ENCODE measurements at places on chromosomes 3 and 15.

DNA sequence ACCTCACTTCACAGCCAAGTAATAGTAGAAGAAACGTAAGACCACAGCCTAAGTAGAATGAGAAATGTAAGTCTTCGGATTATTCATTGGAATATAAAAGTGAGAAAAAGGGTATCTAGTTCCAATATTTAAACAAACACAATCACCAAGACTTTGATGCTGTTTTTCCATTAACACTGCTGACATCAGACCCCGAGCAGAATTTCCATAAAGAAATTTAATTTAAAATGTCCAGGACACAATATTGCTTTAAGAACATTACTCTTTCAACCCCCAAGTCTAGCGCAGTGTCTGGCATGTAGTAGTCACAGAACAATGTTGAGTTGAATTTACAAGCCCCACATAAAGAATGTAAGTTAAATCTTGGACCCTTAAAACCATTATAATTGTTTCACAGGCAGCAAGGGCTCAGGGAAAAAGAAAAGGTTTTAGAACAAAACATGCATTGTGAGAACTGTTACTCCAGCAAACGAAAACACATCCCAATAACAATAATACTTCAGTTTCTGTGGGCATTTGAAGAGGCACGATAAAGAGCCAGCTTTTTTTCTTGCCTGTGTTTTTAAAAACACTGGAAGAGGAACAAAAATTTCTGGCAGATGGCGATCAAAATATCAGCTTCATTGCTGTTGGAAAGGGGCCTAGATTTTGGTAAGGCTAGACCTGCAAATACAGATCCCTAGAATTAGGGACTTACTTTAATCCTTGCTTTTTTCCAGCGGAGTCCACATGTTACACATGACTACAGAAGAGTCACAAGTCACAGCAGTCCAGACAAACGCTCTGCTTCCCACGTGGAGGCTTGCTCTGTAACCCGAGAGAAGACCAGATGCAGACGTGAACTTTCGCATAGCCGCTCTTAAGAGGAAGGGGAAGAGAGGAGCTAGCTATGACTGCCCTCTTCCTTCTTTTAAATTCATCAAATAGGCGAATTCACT, 77.9 kb upstream of the IGSF10 start:
- no peak for DNase-seq

GRCh38 chr15:95834028-95834804, 496.3 kb upstream of the NR2F2 start:
- no peak for DNase-seq

DNA sequence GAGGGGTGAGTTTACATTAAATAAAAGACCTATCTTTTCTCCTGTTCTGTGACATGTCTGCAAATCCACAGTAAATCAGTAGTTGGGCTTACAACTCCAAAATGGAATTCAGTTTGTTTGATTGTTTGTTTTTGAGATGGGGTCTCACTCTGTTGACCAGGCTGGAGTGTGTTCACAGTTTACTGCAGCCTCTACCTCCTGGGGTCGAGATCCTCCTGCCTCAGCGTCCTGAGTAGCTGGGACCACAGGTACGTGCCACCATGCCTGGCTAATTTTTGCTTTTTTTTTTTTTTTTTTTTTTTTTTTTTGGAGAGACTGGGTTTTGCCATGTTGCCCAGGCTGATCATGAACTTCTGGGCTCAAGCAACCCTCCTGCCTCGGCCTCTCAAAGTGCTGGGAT, 63.5 kb upstream of the ADPGK start:
- no peak for DNase-seq

GRCh38 chr3:158105710-158106253, 438 bp downstream of the SHOX2 start:
- no peak for DNase-seq

DNA sequence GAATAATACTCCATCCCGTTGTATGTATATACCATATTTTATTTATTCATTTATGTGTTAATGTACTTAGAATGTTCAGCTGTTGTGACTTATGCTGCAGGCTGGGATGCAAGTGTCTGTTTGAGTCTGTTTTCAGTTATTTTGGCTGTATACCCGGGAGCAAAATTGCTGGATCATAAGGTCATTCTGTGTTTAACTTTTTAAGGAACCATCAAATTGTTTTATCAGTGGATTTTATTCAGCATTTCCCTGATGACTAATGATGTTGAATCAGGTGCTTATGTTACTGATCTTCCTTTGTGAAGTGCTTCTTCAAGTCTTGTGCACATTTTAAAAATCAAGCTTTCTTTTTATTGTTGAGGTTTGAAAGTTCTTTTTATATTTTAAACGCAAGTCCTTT, 118.1 kb downstream of the SLC25A26 start:
- DNase-seq = no peak

GRCh38 chr3:154540950-154541604, 111.1 kb upstream of the GPR149 start:
- no peak for DNase-seq

DNA sequence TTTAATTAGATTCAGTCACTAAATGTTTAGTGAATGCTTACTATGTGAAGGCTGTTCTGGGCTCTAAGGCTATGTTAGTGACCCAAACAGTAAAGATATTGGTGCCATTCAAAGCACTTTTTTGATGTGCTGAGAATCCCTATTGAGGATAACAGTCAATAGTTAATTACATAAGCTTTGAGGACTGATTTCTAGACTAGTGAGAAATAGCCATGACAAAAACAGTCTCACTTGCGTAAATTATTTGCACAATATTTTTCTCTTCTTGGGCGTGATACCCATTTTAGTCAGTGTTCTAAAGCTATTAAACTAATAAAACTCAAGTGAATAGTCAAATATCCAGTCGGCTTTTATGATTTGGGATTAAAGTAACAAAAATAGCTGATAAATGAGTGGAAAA, 74.6 kb downstream of the UBE2E2 start:
- no peak for DNase-seq

Measured in stimulated activated CD8-positive, alpha-beta memory T cell treated with anti-CD3 and anti-CD28 coated beads, Interleukin-4, amount 100 ng/mL, for 24 hours (primary cell).